ENCODE measurements at places on chromosomes 12 and 14.

- DNase-seq = peak; percentile 68
These were observed 84.1 kb upstream of the GNG2 start for GRCh38 chr14:51776102-51776894.

DNA sequence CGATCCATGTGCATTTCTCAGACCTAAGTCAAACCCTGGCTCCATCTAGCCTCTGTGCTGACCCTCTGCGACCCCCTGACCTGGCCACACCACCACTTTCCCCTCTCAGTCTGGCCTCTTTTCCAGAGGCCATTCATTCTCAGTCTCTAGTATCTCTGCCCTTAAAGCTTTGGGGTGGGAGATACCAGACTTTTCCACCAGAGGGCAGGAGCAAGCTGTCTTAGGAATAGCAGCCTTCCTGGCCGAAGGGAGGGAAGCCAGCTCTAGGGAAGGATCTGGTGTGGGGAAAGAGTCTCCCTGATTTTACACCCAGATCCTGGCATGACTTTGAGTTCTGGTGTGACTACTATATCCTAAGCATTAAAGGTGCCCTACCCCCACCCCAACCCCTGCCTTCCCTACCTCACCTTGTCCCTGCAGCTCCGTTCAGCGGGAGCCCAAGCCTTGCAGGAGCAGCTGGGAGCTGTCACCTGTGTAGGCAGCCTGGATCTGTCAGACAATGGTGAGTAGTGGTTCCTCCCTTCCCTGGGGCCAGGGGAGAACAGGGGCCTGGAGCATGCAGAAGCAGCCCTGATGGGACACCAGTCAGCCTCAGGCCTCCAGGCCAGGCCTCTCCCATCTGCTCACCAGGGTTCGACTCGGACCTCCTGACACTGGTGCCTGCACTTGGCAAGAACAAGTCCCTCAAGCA, 6.6 kb downstream of the CARMIL3 start:
- peak; percentile 66 for DNase-seq

- no peak for DNase-seq
These were observed 282.4 kb downstream of the FOXN3 start for GRCh38 chr14:89134640-89135039.

- no peak for DNase-seq
These were observed 96.6 kb downstream of the CFAP54 start for GRCh38 chr12:96585977-96586376.

DNA sequence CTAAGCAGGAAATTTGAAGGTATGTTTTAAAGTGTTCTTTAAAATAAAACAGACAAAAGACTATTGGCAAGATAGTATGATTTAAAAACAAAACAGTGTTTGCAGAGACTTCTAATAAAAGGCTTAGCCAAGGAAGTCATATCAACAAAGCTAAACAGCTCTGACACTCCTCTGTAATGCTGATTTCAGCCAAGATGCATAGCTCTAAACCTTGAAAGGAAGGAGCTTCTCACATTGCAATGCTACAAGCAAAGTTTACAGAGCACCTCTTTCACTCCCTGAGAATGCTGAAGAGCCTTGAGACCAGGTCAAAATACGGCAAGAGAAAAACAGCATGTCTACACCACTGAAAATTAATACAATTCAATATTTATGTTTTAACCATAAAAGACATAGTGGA, 51.8 kb downstream of the PARP11 start:
- DNase-seq = no peak

DNA sequence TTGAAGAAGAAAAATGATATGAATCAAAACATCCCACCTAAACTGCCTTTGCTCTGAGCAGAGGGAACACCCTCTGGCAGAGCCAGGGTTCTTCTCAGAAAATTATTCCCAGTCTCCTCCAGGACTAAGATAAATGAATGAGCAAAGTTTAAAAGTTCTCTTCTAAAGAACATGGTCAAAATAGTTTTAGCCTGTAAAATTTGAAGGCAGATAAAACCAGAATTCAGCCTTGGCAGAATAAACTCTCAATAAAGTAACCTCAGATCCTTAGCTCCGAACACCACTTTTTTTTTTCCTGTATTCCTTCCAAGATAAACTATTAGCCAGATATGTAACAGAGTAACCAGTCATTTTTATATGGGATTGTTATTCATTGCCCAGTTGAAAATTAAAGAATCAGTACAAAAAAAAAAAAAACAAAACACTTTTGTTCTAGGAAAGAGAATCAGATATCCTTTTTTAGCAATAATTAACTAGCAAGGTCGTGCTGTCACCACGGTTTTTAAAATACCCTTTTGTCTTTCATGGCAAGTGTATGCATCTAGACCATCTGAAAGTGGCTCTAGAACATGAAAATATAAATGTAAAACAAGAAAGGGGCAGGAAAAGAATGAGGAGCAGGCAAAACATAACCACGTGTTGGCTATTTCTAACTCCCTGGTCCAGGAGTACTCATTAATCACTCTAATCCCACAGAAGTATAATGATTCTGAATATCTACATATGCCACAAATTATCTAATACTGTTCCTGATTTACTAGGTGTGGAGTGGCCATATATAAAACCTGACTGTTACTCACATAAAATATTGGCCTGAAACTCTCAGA, 60.8 kb downstream of the CAPZA3 start:
- DNase-seq = no peak

- no peak for DNase-seq
These were observed 1.8 kb downstream of the SDR39U1 start for GRCh38 chr14:24440606-24441399.

DNA sequence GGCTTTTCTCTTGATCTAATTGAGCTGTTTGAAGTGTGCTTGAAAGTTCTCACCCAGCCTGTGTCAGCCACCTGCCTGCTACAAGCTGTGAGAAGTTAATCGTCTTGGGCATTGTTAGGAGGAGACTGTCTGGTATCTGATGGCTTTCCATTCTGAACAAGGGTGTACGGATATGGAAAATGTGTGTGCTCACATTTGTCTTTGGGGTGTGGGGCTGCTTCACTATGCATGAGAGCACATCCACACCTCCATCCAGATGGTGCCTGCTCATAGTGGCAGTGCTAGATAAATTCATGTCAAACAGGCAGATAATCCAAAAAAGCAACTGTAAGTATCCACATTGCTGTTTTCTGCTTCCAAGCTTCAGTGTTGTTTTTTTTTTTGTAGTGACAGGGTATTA, 462.2 kb downstream of the DIO2 start:
- no peak for DNase-seq

DNA sequence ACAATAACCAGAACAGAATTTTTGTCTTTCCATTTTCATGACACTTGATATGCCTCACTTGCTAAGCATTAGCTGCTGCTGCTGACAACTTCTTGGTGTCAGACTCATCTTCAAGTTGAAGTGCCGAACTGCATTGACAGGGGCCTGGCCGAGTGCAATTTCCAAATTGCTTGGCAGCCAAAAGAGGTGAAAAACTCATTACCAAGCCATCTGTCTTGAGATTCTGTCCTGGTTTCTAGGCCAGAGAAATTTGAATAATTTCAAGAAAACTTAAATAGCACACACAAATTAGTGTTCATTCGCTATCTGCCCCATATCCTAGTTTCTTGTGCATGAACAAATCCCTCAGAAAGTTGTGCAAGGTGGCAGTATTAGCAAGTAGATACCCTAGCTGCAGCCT, 165.3 kb upstream of the RASSF8 start:
- DNase-seq = no peak

DNA sequence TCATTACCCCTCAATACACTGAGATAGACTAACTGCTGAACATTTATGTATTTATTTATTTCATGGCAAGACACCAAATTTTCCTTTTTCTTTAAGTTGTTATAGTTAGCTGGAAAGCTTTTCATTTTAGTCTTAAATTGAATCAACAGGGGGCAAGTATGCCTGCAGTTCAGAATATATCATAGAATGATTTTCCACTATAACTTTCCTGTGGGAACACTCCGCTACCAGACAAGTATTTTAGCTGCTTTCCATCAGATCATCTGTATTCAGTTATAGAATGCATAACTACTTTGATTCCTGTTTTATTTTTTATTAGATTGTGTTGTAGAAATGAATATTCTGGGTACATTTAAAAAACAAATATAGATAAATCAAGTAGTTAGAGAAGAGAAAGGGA, 102.0 kb downstream of the SLC6A15 start:
- no peak for DNase-seq

- DNase-seq = no peak
These were observed 16.4 kb upstream of the MIA2 start for GRCh38 chr14:39217214-39217879.

Measured in H54 (cell line).